ENCODE measurements at places on chromosomes 2 and 18.

- no peak for DNase-seq
These were observed 48.9 kb downstream of the MEP1B start for GRCh38 chr18:32238635-32239268.

- DNase-seq: no peak
These were observed 1.1 kb downstream of the MAP2 start for GRCh38 chr2:209424781-209425470.

- no peak for DNase-seq
These were observed 246.6 kb downstream of the FHOD3 start for GRCh38 chr18:36543991-36544725.

GRCh38 chr18:1092228-1092627, 187.6 kb downstream of the ADCYAP1 start:
- no peak for DNase-seq

DNA sequence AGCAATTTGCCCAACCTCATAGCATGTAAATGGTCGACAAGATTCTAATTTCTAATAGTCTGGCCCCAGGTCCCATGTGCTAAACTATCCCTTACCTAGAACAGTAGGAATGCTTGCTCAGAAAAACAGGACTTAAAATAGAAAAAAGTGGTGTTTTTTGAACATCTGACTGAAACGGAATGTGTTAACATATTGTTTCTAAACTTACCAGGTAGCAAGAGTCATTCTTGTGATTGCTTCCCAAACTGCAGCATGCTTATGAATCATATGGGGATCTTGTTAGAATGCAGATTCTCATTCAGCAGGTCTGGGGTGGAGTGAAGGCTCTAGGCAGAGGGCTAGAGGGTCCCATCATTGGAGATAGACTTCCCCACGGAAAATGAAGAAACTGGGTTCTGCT, 5.8 kb upstream of the SLC20A1 start:
- no peak for DNase-seq

DNA sequence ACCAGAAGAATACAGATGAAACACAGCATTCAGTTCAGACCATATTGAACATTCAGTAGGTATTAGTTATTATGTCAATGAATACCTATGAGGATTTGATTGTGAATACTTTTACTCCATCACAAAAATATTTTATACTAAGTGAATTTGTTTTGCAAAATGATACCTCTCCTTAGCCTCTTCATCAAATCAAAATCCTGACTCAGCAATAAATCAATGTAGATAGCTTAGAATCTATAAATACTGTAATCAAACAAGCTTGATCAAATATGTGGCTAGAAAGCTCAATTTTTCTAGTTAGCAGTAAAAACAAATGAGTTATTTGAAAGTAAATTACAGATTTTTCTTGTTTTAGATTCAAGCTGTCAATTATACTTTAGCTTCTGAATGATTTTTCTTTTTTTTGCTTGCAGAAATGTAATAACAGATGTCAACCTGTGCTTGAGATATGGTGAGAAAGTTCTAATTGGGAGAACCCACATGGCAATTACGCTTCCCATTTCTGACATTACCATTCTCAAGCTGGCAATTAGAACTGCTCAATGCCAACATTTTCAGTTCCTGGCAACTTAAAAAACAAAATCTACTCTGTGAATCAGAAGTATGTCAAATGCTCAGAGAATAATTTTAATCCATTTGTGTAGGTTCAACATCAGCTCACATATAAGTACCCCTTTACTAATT, 109.6 kb downstream of the PRELID3A start:
- no peak for DNase-seq

DNA sequence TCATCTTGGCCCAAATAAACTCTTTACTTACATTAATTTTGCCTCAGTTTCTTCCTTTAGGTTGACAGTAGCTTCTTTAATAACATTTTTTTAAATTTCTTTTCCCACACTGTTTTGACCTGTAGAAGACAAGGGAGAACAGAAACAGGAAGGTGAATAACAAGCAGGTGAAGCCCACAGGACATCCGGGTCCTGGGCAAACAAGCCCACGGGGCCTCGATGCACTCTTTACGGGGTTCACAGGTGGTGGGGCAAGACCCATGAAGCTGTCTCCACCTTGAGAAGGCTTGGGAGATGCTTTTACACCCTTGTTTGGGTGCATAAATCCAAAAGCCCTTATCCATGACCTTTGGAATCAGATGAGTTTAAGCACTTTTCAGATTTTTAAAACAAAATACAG, 301.0 kb upstream of the MGAT5 start:
- no peak for DNase-seq

- DNase-seq: no peak
These were observed 69.5 kb downstream of the BIN1 start for GRCh38 chr2:127037476-127037875.

- DNase-seq: no peak
These were observed 22.8 kb downstream of the ATP8B1 start for GRCh38 chr18:57780318-57780705.

- DNase-seq: no peak
These were observed 137.8 kb downstream of the PIK3C3 start for GRCh38 chr18:42092848-42093247.

GRCh38 chr2:190511104-190511503, 23.4 kb downstream of the NEMP2 start:
- no peak for DNase-seq

DNA sequence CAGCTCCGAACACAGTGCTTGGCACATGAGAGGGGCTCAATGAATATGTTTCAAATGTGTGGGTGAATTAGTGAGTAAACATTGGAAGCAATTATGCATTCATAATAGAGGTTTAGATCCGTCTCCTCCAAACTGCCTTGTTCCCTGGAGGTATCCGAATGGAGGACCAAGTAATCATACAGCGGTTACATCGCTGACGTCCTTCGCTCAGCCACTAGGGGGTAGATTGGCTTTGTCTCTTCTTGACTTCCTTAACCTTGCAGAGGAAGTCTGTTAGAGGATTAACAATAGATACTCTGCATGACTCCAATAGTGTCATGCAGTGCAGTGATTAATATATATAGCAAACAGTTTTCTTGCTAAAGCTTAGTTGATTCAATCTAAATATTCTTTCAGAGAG, 517.0 kb downstream of the PTPRM start:
- no peak for DNase-seq

DNA sequence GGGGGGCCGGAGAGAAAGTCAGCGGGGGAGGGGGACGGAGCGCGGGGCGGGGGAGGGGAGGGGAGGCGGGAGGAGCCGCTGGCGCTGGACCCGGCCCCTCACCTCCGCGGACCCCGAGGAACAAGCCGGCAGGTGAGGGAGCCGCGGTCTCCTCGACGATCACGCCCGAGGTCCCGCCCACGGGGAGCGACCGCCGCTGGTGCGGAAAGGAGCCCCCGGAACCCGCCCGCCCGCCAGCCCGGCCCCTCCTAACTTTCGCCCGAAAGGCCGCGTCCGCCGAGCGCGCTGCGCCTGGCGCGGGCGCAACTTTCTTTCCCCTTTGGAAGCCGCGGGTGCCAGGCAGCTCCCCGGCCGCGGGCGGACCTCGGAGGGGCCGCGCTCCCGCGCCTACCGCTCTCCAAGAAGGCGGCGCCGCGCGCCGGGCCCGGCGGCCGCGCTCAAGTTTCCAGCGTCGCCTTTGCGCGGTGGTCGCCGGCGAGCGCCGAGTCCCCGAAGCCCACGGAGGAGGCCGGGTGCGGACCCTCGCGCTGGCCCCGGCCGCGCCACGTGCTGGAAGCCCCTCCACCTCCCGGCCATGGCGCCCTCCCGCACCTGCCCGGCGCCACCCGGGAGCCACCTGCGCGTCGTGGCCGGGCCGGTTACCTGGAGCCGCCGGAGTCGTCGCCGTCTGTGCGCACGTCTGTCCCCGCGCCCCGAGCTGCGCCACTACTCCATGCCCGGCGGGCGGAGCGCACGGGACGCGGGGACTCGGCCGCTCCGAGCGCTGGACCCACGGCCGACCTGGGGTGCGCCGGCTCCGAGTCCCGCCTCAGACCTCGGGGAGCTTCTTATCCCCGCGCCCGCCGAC, at the start of gene ALKAL2:
TSS of gene ALKAL2 (minus strand) at position 181 of the 847 bp plus-strand sequence. CDS start 256 bp downstream, outside the sequence.
- no peak for DNase-seq

- DNase-seq: no peak
These were observed 24.8 kb upstream of the ZNF638 start for GRCh38 chr2:71306762-71307161.

GRCh38 chr2:229221641-229222040, 49.4 kb downstream of the PID1 start:
- no peak for DNase-seq

- DNase-seq: no peak
These were observed 374.1 kb downstream of the ARHGAP15 start for GRCh38 chr2:143503280-143503679.

- no peak for DNase-seq
These were observed 52.7 kb downstream of the ATP9B start for GRCh38 chr18:79121746-79122474.

DNA sequence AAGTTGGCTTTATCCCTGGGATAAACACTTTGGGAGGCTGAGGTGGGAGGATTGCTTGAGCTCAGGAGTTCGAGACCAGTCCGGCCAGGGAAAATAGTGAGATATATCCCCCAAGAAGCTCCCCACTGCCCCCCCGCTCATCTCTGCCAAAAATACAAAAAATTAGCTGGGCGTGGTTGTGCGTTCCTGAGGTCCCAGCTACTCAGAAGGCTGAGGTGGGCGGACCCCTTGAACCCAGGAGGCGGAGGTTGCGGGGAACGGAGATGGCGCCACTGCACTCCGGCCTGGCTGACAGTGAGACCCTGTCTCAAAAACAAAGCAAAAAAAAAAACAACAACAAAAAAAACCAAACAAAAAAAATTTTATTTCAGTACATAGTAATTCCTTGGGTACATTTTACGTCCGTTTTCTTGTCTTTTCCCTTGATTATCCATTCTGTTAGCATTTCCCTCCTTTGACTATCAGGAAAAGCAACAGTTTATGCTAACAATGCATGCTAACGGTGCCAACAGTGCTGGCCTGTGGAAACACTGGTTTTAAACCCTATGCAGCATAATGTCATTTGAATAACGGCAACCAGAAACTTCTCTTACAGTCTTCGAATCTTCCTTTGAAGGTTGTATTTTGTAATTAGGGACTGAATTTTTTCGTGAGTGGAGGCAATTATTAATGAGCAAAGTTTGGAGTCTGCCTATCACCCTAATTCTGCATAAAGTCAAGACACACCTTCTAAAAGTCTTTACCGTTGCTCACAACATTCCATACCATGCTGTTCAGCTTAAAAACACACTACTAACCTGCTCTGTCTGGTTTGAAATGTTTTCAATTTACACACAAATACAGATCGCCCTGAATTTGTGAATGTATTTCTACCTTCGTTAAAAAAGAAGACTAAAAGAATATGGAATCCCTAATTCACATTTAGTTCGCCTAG, 721 bp upstream of the MIB1 start:
- DNase-seq: no peak

GRCh38 chr18:35693829-35694228, 112.3 kb downstream of the GALNT1 start:
- DNase-seq: no peak

- DNase-seq: no peak
These were observed 598.9 kb upstream of the LINC00305 start for GRCh38 chr18:64747803-64748202.

GRCh38 chr2:112692495-112692911, 28.3 kb upstream of the NT5DC4 start:
- no peak for DNase-seq

- DNase-seq: no peak
These were observed 8.1 kb downstream of the NBEAL1 start for GRCh38 chr2:203022751-203023150.

DNA sequence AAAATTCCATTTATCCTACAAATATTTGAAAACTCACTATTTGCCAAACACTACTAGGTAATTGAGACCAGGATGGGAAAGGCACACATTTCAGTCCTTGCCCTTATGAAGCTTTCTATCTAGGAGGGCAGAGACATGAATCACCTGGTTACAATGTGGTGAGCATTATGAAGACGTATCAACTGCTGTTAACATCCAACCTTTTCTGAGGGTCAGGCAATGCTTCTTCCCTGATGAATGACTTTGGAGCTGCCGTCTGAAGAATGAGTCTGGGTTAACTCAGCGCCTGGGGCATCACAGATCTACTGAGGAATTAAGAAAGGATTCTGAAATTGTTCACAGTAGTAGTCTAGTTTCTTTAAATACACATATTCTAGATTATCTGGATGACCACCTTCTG, 62.1 kb upstream of the NOSTRIN start:
- no peak for DNase-seq

DNA sequence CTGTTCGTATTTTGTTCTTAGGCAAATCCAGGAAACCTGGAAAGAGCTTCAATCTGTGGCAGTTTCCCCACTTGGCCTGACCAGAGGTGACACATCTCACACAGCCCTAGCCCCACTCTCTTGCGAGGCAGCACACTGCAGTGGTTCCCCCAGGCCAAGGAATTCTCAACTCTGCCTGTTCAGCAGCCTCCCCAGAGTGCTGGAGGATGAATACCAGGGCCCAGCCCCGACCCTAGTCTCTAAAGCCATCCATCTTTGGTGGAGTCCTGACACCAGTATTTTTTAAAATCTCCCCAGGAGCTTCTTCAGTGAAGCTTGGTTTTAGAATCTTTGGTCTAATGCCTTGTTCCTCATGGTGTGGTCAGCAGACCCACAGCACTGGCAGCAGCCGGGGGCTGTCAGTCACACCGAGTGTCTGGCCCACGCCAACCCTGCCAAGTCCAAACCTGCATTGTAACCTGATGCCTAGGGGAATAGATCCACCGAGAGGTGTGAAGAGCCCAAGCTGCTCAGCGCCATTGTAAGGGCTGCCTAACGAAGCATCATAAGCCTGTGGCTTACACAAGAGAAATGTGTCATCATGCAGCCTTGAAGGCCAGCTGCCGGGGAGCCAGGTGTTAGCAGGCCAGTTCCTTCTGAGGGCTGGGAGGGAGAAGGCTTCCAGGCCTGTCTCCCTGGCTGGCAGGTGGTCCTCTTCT, 428.7 kb upstream of the ID2 start:
- no peak for DNase-seq

- DNase-seq: no peak
These were observed 786 bp downstream of the TAF1B start for GRCh38 chr2:9844036-9844483.

DNA sequence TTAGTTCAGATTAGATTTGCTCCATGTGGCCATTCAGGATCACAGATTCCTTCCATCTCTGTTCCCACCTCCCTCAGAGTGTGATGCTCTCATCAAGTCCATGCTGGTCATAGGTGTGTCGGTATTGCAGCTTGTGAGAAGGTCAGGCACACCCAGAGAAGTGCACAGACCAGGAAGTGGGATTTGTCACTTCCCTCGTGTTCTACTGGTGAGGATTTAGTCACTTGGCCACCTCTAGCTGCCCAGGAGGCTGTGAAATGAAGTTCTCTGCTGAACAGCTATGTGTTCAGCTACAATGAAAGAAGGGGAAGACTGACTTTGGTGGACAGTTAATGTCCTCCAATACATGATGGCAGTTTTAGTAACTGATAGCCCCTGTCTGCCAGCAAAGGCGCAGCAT, 3.5 kb upstream of the LANCL1 start:
- no peak for DNase-seq

- DNase-seq: no peak
These were observed 33.9 kb downstream of the NBAS start for GRCh38 chr2:15527074-15527739.

GRCh38 chr2:111068435-111069058, 52.2 kb upstream of the BCL2L11 start:
- DNase-seq: no peak

Measured in esophagus squamous epithelium (tissue), 5 donors.